ENCODE measurements at places on chromosomes 16 and 17.

- DNase-seq, result no peak
Observed at GRCh38 chr16:56603589-56603988, 4.8 kb upstream of the MT2A start.

GRCh38 chr17:15909481-15909991 is 35.4 kb upstream of the ADORA2B start:
- no peak for DNase-seq

DNA sequence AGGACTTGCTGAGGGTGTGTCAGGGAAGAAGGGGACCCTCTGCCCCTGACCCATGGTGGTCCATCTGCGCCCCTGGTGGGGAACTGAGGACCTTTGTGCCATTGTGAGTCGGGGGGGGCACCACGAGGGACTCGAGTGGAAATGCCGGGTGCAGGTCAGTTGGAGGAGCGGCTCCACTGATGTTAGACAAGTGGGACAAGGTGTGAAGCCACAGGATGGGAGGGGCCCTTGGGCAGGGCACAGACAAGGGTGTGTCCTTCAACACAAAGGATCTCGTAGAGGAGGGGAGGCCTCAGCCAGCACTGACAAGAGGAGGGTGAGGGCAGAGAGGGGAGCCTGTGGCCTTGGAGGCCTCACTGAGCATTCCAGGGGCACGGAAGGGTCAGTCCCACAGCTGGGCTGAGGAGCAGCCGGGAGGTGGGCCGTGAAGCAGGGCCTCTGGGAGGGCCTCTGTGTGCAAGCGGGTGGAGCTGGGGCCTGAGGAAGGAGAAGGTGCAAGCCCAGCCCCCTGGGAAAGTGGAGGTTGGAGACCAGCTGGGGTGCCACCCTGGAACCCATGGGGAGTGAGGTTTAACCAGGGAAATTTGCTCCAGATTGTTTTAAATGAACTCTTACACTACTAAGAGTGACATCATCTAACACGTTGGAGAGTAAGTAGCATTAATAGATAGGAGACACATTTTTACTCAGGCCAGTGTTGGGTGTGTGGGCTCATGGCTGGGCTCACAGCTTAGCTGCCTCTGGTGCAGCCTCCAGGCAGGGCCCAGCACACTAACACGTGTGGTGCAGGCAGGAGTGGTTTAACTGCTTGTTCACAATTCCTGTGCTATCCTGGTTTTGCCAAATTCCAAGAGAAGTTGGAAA is 27.9 kb downstream of the NARF start:
- no peak for DNase-seq

DNA sequence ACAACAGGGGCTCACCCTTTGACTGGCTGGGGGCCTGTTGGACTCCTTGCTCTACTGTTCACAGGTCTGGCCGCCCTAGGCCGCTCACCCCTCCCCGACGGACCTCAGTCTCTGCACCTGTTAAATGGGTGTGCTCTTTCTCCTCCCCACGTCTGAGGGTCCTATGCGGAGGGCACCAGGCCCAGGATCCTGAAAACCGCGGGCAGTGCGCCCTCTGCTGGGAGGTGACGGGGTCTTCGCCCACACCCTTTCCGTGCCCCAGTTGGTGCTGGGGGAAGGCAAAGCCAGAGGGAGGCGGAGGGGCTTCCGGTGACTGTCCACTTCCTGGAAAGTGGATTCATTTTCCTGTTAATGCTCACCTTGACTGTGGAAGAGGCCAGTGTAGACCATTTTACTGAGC is 1010.9 kb downstream of the KCNJ18 start:
- no peak for DNase-seq

DNA sequence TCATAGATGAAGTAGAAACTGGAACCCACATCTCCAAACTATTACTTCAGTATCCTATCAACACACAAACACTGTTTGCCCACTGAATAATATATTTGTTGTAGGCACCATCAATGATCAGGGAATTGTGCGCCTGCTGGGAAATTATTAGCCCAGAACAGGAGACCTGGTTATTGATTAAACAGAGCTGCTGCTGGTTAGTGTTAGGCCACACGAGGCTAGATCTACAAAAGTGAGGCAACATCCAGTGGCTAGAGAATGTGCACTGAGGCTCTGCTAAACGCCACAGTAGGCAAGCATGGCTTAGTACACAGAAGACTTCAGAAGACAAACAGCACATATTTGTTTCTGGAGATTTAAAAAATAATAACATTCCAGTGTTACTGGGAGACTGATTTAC is 11.0 kb downstream of the ABHD15 start:
- no peak for DNase-seq

DNA sequence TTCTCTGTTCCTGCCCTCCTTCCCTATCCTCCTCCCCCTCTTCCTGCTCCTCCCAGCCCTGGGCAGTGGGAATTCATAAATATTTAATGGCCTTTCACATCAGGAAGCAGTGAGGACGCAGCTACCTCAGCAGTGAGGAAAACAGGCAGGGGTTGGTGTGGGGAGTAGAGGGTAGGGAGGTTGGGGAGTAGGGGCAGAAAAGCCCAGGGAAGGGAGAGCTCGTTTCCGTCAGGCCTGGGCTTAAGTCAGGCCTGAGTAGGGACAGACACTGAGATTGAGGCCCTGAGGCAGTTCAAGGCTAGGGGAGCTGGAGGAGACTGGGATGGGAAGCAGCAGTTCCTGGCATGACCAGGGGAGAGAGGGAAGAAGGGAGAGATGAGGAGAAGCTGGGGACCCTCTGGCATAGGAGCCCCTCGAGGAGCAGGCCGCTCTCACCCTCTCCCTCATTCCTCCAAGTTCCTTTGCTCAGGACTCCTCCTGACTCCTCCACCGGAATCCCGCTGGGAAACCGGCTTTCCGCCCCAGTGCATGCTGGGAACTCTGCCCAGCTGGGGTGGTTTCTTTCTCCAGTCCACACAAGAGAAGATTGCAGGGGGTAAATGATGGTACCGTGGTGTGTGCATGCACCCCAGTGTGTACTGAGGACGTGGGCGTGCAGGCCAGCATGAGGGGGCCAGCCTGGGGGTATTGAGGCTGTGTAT is 6.2 kb downstream of the SAMD14 start:
- DNase-seq, result no peak

DNA sequence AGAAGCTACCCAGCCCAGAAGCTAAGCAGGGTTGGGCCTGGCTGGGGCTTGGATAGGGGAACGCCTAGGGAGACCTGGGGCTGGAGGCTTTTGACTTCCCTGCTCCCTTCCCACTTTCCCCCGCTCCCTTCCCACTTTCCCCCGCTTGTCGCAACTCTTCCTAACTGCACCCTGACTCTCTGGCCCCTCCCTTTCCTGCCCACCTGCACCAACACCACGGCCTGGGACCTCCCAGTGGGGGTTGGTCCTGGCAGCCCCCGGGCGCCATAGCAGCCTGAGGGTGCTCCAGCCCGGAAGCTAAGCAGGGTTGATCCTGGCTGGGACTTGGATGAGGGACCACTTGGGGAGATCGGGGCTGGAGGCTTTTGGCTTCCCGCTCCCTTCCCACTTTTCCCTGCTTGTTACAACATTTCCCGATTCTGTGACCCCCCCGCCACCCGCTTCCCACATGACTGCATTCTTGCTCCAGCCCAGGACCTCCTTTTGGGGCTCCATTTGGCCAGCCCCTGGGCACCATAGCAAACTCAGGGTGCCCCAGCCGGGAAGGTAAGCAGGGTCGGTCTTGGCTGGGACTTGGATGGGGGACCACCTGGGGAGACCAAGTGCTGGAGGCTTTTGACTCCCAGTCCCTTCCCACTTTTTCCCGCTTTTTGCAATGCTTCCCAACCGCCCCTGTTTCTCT is 2287.0 kb downstream of the TP53TG3F start:
- DNase-seq, result no peak

DNA sequence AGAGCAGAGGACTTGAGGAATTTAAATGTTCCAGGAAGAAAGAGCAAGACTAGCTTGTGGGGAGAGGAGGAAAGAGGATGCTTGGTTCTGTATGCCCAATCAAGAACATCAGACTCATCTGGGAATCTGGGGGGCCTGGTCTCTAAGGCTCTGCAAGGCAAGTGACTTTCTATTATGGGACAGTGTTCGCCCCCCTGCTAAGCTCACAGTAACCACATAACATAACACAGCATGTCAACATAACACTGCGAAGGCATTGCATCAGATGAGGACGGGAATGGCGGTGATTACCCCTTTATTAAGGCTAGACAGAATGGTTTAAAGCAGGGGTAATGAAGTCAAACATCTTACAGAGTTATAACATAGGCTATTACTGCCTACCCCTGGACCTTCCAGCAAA is 176.6 kb upstream of the IRX6 start:
- no peak for DNase-seq
